COLO829 (cell line): ENCODE measurements at places on chromosomes 16 and 17.

GRCh38 chr17:49708515-49709183 lies 885 bp upstream of the SLC35B1 start:
- no peak for DNase-seq

DNA sequence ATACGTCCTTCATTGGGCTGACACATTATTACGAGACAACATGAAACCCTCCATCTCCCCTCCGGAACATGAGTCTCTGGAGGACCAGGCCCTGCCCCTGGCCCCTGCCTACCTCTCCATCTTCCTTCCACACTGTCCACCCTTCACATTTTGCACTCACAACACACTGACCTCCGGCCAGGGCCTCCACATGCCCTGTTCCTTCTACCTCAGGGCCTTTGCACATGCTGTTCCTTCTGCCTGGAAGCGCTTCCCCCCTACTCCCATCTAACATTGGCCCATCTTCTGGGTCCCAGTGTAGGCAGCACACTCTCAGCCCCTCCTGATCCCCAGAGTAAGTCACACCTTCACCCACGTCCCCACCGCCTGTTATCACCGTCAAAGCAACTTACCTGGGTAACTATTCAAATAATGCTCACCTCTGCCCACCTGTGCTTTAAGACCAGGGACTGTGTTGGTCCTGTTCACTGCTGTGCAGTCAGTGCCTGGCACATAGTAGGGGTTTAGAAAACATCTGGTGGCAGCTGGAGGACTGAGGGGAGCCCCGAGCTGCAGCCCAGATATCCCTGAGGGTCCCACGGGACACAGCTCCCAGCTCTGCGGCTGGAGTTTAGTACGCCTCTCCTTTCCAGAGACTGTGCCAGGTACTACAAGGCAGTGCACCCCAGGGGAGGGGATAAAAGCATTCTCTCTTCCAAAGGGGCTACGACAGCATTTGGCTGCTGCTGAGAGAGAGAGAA lies 27.2 kb downstream of the RPH3AL start:
- DNase-seq: no peak

DNA sequence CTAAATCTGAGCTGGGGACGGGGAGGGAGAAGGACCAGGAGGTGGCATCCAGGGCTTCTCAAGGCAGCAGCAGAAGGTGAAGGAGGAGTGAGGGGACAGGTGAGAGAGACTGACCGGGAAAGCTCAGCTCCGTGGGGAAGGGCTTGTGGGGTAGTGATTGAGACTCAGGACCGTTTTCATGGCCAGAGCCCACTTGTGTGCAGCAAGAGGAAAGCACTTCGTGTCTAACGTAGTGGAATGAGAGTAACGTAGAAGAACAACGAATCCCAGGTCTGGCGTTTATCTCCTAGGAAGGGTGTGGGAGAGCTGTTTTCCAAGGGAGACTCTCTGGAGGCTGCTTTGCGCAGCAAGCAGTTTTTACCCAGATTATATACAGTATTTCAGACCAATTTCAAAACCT lies 1.3 kb upstream of the CDH3 start:
- no peak for DNase-seq

DNA sequence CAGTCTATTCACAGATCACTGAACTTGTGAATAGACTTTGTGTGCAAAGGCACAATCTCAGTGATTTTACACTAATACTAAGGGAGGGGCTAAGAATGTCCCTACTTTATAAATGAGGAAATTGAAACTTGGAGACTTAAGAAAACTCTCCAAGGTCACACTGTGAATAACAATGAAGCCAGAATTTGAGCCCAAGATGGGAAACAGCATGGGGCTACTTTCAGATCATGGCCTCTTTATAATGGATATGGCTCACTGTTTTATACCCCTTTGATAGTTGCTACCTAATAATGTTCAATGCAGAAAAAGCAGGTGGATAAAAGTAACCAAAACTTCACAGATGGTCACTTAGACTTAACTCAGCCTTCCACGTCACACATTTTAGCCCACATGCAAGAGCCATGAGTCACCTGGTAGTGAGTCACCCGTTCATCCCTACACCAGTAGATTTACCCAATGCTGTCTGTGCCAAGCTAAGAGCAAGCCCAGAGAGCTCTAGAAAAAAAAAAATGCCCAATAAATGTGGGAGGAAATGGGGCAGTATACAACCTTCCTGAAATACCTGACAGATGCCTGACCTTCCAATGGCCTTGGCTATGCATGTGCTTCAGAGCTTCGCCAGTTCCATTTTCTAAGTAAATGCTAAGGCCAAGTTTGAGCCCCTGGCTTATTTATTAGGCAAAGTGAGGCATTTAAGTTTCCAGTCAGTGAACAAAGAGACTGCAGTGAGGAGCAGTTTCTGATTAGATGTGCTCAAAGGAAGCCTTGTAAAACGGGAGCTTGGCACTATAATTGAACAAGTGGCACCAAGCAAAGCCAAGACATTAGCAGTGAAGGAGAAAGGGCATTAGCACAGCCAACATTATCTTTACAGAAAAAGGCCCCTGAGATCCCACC lies 219.7 kb downstream of the TMEM114 start:
- peak; percentile 18 for DNase-seq
